ENCODE measurements at places on chromosomes 13 and 19.

DNA sequence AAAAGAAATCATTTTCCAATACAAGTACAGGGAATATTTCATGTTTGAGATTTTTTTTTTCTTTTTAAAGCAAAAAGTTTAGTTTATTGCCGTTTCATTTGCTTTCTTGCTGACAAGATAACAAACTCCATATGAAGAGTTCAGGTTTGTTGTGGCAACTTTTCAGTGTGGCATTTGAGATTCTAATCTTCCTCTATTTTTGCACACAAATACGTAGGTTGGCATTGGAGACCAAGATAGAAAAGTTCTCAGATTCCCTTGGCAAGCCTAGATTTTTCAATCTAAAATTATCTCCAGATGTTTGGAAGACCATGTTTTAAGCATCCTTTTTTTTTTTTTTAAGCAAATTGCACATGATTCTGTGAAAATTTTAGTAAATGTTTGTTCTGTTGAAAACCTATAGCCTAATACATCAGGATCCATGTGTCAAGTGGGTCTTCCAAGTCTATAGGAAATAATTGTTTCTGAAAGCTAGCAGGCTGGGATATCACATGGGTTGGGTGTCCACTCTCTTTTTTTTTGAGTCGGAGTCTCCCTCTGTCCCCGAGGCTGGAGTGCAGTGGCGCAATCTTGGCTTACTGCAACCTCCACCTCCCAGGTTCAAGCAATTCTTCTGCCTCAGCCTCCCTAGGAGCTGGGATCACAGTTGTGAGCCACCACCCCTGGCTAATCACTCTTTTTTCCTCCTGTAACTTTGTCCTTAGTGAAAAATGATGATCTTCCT, 2.6 kb downstream of the GARRE1 start:
- DNase-seq, result no peak

DNA sequence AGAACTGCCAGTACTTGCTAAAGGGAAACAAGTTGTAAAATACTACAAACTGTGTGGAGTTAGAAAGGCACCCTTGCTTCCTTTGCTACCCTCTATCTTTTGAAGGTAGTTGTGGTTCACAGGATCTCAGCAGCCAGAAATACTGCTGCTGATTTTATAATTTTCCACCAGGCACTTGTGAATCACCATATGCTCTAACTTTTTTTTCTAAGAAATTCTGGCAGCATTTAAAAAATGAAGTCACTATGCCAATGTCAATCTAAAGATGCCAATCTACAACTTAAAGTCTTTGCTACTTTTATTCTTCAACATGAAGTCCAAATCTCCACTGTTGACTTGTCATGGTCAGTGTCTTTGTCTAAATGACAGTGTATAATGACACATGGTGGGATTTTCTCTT, 327.7 kb downstream of the ITGBL1 start:
- DNase-seq, result no peak

DNA sequence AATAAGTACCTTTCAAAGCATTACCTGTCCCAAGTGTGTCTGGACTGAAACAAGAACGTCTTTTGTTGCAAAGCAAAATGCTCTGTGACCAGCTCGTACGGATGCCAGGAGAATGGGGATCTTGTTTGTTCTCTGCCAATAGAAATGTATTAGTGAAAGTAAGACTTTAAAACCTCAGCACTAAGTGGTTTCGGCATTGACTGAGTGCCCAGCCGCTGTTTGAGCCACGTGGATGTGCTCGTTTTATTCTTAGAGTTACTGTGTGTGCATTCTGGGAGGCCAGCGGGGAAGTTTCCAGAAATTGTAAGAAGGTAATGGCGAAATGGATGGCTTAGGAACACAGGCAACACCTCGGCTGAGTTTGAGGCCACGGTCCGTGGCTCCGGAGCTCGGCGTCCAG, 117.1 kb upstream of the USP29 start:
- DNase-seq, result no peak

DNA sequence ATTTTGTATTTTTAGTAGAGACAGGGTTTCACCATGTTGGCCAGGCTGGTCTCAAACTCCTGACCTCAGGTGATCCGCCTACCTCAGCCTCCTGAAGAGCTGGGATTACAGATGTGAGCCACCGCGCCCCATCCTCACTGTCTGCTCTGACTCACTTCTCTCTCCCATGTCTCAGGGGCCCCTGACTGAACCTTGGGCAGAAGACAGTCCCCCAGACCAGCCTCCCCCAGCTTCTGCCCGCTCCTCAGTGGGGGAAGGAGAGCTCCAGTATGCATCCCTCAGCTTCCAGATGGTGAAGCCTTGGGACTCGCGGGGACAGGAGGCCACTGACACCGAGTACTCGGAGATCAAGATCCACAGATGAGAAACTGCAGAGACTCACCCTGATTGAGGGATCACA, 5.0 kb downstream of the SIGLEC9 start:
- DNase-seq, result no peak

- no peak for DNase-seq
These were observed at the start of gene MAP4K1 for GRCh38 chr19:38617764-38618589. Gene MAP4K1, minus strand, starts transcription at chr19:38617953. Its CDS starts 58 bp downstream, at chr19:38617895.

- no peak for DNase-seq
These were observed 54.8 kb upstream of the KATNAL1 start for GRCh38 chr13:30362005-30362788.

DNA sequence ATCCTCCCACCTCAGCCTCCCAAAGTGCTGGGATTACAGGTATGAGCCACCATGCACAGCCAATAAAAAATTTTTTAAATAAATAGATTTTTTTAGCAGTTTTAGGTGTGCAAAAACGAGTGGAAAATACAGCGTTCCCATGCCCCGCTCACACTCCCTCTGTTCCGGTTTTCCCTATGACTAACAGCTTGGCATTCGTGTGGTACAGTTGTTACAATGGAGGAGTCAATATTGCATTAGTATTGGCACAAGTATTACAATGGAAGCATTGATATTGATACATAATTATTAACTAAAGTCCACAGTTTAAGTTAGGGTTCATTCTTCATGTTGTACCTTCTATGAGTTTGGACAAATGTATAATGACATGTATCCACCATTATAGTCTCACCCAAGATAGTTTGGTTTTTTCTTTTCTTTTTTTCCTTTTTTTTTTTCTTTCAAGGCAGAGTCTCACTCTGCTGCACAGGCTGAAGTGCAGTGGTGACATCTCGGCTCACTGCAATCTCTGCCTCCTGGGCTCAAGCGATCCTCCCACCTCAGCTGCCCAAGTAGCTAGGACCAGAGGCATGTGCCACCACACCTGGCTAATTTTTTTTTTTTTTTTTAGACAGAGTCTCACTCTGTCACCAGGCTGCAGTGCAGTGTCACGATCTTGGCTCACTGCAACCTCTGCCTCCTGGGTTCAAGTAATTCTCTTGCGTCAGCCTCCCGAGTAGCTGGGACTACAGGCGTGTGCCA, 15.4 kb upstream of the RAB20 start:
- no peak for DNase-seq

DNA sequence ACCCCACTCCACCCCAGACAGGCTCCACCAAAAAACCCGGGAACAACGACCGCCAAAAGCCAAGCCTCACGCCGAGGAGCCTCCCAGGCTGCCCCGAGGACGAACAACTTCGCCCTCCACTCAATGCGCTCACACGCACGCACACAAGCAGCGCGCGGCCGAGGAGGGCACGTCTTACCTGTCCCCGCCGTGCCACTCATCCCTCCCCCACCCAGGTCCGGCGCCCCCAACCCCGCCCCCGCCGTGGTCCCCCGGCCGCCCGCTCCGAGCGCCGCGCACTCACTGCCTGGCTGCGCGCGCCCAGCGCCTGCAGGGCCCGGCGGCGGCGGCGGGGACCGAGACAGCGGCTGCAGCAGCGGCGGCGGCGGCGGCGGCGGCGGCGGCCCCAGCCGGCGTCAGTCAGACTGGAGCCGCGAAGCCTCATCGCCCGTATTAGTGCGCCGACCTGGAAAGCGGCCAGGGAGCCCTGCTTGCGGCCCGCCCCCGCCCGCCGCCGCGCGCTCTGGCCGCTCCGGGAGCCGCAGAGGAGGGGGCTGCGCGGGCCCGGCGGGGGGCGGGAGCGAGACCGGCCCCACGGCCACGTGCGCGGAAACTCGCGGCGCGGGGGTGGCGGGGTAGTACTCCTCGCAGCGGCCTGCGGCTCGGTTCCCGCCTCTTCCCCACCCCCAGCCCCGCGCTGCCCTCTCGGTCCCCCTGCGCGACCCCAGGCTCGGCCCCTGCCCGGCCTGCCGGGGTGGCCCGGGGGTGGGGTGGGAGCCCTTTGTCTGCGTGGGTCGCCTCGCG, at the start of gene SMAD9:
SMAD9 (minus strand) TSS at position 406 of the 783 bp plus-strand sequence. CDS start 40,549 bp downstream, outside the sequence.
- no peak for DNase-seq

DNA sequence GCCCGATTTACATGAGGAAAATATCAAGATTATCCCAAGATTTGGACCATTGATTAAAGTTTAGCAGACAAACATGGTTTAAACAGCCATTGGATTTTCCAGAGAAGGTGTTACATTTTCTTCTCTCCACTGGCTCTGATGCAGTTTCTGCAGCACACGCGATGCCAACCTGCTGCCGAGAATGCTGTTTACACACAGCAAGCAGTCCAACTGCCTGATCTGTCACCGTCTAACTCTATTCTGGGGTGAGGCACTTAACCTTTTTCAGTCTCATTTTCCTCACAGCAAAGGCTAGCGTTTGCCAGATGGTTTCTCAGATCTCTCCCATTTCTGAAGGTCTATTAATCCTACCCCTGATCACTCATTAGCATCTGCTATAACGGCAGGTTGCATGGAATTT, 763.5 kb upstream of the GPC6 start:
- no peak for DNase-seq

- DNase-seq, result no peak
These were observed 14.9 kb downstream of the FGF21 start for GRCh38 chr19:48770266-48770665.

- no peak for DNase-seq
These were observed 151.1 kb downstream of the KATNAL1 start for GRCh38 chr13:30156270-30156669.

DNA sequence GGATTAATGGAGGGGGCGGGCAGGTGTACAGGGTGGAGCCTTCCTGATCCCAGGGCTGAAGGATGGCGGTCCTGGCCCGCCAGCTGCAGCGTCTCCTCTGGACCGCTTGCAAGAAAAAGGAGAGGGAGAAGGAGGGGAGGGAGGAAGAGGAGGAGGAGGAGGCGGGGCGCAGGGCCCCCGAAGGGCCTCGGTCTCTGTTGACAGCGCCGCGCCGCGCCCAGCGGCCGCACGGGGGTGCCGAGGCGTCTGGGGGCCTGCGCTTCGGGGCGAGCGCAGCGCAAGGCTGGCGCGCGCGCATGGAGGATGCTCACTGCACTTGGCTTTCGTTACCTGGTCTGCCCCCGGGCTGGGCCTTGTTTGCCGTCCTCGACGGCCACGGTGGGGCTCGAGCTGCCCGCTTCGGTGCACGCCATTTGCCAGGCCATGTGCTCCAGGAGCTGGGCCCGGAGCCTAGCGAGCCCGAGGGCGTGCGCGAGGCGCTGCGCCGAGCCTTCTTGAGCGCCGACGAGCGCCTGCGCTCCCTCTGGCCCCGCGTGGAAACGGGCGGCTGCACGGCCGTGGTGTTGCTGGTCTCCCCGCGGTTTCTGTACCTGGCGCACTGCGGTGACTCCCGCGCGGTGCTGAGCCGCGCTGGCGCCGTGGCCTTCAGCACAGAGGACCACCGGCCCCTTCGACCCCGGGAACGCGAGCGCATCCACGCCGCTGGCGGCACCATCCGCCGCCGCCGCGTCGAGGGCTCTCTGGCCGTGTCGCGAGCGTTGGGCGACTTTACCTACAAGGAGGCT, at the start of gene PPM1N:
PPM1N (plus strand) TSS at position 33 of the 785 bp plus-strand sequence; CDS start at position 63, 30 bp downstream.
- DNase-seq, result no peak

DNA sequence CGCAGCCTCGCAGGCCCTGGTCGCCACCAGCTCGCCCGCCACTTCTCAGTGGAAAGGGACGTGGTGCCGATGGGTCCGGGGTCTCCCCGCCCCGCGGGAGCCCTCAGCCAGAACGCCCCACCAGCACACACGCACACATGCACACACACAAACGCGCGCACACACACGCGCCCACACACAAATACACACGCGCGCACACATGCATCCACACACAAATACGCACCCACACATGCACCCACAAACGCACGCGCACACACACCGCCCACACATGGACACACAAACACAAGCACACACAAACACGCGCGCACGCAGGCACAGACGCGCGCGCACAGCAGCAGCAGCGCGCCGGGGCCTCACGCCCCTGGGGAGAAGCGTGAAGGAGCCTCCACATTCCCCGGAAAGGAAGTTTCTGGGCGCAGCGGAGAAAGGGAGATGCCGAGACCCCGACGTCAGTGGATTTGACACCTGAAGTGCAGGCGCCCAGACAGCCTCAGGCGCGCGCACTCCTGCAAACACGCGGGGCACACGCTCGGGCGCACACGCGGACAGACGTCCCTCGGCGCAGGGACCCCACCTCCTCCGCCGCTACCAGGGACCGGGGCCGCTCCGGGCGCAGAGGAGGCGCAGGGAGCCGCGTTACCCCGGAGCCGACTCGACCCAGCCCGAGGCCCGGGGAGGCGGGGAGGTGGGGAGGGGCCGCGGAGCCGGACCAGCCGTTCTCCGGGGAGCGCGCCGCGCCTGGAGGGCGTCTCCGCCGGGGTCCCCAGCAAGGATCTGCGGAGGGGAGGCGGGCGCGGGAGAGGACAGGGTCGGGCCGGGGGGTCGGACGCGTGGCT, 622 bp downstream of the RASA3 start:
- DNase-seq, result no peak

DNA sequence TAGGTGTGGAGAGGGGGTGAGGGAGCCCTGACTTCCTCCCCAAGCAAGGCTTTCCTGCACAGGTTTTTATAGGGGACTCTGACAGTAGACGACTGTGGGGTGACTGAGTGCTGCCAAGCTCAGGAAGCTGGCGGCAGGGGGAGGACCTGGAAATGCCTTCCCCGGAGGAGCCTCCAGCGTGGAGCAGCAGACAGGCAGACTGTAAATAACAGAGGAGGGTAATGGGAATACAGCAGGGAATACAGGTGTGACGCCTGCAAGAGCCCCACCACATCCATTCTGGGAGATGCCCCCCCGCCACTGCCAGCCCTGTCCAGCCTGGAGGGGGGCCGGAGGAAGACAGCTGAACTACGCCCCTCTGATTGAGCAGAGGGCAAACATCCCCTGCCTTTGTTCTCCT, 190.4 kb downstream of the UQCRFS1 start:
- DNase-seq, result no peak

GRCh38 chr13:105848494-105848893, 687.0 kb downstream of the EFNB2 start:
- no peak for DNase-seq

- DNase-seq, result no peak
These were observed 380.7 kb downstream of the ZNF536 start for GRCh38 chr19:30752876-30753275.

DNA sequence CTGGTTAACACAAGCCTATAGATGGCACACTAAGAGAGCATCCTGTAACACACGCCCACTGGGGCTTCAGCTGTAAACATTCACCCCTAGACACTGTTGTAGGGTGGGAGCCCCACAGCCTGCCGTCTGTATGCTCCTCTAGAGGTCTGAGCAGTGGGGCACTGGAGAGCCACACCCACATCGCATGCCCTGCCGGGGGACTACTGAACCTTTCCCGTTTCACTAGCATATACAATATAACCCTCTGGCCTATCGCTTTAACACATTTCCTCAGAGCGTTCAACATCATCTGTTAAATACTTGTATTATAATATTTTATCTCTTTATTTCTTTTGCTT, 73.4 kb downstream of the PCDH9 start:
- DNase-seq, result no peak

- DNase-seq, result no peak
These were observed 530.6 kb downstream of the FGF9 start for GRCh38 chr13:22201375-22201925.
